T-helper 17 cell (primary cell): ENCODE measurements at places on chromosomes 16 and 17. TPM values are rescaled to one million over a fixed set of nuclear protein-coding genes. Genes with fewer than 3 reads are reported as not detected.

GRCh38 chr17:7881276-7882054 lies 7.1 kb upstream of the CHD3 start:
- no peak for DNase-seq
- peaks cover 9% of the 10 kb centered on the region for H3K4me1 ChIP-seq
- no peak overlapping the region for H3K27ac ChIP-seq
- H3K36me3 ChIP-seq = peaks cover 4% of the 10 kb centered on the region

- no peak for DNase-seq
- peaks cover 35% of the 10 kb centered on the region for H3K4me1 ChIP-seq
- H3K27ac ChIP-seq = peak overlapping the region; percentile 67
- peak overlapping the region; percentile 63 for H3K4me3 ChIP-seq
- H3K36me3 ChIP-seq = peaks cover 10% of the 10 kb centered on the region
Observed at GRCh38 chr17:80861892-80862291, 129.7 kb upstream of the CHMP6 start.

- peaks cover 7% of the 10 kb centered on the region for H3K36me3 ChIP-seq
- H3K4me3 ChIP-seq = no peak overlapping the region
- no peak for DNase-seq
- peak overlapping the region; percentile 62 for H3K27ac ChIP-seq
- no peaks in the 10 kb centered on the region for H3K27me3 ChIP-seq
Observed at GRCh38 chr17:2239882-2240430, 63.6 kb downstream of the SMG6 start.

DNA sequence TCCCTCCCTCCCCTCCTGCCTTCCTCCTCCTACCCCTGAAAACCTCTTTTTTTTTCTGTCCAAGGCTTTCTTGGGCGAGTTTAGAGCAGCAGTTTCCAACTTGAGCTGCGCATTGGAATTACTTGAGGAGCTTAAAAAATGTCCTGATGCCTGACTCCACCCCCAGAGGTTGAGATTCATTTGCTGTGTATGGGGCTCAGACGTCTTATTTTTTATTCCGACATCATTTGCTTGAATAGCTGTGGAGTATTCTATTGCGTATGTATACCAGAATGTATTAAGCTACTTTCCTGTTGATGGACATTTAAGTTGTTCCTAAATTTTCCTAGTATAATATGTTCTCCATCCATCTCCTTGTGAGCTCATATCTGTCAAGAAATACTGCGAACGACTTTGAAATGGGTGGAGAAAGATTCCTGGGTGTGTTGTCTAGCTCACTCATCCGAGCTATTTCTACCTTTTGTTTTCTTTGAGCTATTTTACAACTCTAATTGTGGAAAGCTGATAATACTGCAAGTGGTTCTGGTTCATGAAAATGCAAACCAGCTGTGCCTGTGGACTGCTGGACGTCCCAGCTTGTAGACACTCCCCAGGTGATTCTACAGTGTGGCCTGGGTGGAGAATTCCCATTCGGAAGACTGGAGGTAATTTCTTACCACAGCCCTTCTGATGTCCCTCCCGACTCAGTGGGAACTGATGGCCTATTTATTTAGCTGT lies 40.5 kb downstream of the CMIP start:
- H3K27me3 ChIP-seq = no peaks in the 10 kb centered on the region
- peaks cover 35% of the 10 kb centered on the region for H3K4me1 ChIP-seq
- DNase-seq = no peak
- no peak overlapping the region for H3K4me3 ChIP-seq
- H3K36me3 ChIP-seq = no peaks in the 10 kb centered on the region

GRCh38 chr17:30808785-30809286 lies 15.7 kb downstream of the CRLF3 start:
- DNase-seq = no peak
- peak overlapping the region; percentile 97 for H3K27ac ChIP-seq

PRSS21 gene
- 1.6 TPM for total RNA-seq

DNA sequence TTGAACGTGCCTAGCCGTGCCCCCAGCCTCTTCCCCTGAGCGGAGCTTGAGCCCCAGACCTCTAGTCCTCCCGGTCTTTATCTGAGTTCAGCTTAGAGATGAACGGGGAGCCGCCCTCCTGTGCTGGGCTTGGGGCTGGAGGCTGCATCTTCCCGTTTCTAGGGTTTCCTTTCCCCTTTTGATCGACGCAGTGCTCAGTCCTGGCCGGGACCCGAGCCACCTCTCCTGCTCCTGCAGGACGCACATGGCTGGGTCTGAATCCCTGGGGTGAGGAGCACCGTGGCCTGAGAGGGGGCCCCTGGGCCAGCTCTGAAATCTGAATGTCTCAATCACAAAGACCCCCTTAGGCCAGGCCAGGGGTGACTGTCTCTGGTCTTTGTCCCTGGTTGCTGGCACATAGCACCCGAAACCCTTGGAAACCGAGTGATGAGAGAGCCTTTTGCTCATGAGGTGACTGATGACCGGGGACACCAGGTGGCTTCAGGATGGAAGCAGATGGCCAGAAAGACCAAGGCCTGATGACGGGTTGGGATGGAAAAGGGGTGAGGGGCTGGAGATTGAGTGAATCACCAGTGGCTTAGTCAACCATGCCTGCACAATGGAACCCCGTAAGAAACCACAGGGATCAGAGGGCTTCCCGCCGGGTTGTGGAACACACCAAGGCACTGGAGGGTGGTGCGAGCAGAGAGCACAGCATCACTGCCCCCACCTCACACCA lies 724 bp downstream of the GAA start:
- peaks cover 17% of the 10 kb centered on the region for H3K4me1 ChIP-seq
- no peaks in the 10 kb centered on the region for H3K27me3 ChIP-seq
- H3K27ac ChIP-seq = peak overlapping the region; percentile 83
- H3K36me3 ChIP-seq = no peaks in the 10 kb centered on the region

- no peaks in the 10 kb centered on the region for H3K4me1 ChIP-seq
- peaks cover 2% of the 10 kb centered on the region for H3K36me3 ChIP-seq
- no peak for DNase-seq
Observed at GRCh38 chr17:81843713-81844326, 9.0 kb upstream of the PPP1R27 start.

PTGES3L gene
- total RNA-seq = not detected

GRCh38 chr17:41792845-41793783 lies 6.6 kb upstream of the JUP start:
- no peaks in the 10 kb centered on the region for H3K36me3 ChIP-seq
- H3K27ac ChIP-seq = no peak overlapping the region
- DNase-seq = no peak
- peaks cover 7% of the 10 kb centered on the region for H3K4me1 ChIP-seq

DNA sequence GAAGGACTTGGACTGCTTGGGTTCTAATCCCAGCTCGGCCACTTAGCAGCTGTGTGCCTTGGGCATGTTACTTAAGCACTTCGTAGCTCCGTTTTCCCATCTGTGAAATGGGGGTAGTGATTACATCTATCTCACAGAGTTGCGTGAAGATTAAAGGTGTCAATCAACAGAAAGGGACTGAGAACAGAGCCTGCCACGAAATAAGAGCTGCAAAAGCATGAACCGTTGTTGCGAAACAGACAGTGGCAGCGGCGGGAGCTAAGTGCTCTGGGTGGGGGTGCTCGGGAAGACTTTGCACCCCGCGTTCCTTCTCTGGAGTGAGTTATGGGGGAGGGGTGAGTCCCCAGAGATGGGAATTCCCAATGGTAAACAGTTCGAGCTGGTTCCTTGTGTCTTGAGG lies 79.6 kb upstream of the LHX1 start:
- peaks cover 50% of the 10 kb centered on the region for H3K27me3 ChIP-seq
- H3K27ac ChIP-seq = no peak overlapping the region
- DNase-seq = no peak
- H3K4me3 ChIP-seq = no peak overlapping the region

MGRN1 gene
- 74.7 TPM for total RNA-seq

DNA sequence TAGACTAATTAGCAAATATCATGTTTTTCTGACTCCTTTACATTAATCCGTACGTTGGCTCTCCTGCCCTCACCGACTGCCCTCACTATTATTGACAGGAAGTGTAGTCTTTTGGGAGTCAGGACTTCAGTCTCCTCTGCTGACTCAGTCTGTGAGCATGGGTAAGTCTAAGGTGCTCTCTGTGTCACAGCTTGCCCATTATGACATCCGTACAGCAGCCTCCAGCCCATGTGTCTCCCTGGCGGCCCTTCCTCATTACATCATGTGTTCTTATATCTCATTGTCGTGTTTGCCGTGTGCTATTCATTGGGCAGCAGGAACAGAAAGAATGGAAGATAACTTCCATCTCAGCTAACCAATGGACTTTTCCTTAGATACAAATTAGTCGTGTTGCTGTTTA lies 77.5 kb downstream of the MRTFB start:
- no peaks in the 10 kb centered on the region for H3K4me1 ChIP-seq
- no peak for DNase-seq
- peaks cover 4% of the 10 kb centered on the region for H3K36me3 ChIP-seq
- no peak overlapping the region for H3K27ac ChIP-seq
- no peaks in the 10 kb centered on the region for H3K27me3 ChIP-seq
- H3K4me3 ChIP-seq = no peak overlapping the region

SDK2 gene
- 1.4 TPM for total RNA-seq

TOM1L1 gene
- 0.42 TPM for total RNA-seq

- no peak overlapping the region for H3K27ac ChIP-seq
- H3K4me1 ChIP-seq = peaks cover 3% of the 10 kb centered on the region
- peaks cover 65% of the 10 kb centered on the region for H3K27me3 ChIP-seq
Observed at GRCh38 chr17:49117587-49118230, 14.9 kb upstream of the B4GALNT2 start.

TNFRSF13B gene
- 1.1 TPM for total RNA-seq

GRCh38 chr17:48470388-48471034 lies 40.5 kb upstream of the SKAP1 start:
- H3K27me3 ChIP-seq = peaks cover 7% of the 10 kb centered on the region
- H3K27ac ChIP-seq = no peak overlapping the region
- H3K36me3 ChIP-seq = no peaks in the 10 kb centered on the region
- H3K4me3 ChIP-seq = no peak overlapping the region

DNA sequence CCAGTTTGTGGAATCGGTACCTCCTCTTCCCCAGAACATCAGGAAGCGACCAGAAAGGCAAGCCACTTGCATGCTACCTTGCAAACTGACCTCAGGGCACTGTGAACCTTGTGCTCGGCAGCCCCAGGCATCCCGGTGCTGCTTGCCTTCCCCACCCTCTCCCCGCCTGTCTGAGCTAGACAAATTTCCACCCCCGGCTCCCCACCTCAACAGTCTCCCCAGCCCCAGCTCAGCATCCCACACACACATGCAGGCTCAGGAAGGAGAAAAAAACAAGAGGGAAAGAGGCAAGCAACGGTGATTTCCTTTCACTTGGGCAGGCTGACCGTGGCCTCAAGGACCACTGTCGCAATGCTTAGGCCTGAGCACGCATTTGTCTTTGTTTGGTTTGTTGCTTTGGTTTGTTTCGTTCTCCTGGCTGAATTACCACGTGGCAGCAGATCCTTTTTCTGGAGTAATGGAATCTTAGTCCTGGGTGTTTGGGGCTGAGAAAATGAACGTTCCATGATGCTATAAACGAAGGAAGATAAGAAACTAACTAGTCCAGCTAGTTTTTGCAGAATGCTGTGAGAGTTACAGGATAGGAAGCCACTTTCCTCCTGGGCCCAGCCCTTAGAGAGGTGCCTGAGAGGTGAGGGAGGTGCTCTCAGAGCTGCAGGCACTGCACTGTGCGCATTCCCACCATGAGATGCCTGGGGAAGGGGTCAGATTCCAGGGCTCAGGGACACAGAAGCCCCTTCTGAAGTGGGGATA lies 27.9 kb downstream of the SDK2 start:
- H3K36me3 ChIP-seq = peaks cover 6% of the 10 kb centered on the region
- no peaks in the 10 kb centered on the region for H3K4me1 ChIP-seq
- no peak for DNase-seq
- H3K27me3 ChIP-seq = peaks cover 7% of the 10 kb centered on the region

GRCh38 chr17:50778988-50779387 lies 11.7 kb upstream of the ANKRD40CL start:
- H3K4me1 ChIP-seq = peaks cover 20% of the 10 kb centered on the region
- DNase-seq = no peak
- no peak overlapping the region for H3K27ac ChIP-seq

- H3K4me1 ChIP-seq = peaks cover 2% of the 10 kb centered on the region
- no peak for DNase-seq
- no peak overlapping the region for H3K27ac ChIP-seq
- no peaks in the 10 kb centered on the region for H3K36me3 ChIP-seq
- no peaks in the 10 kb centered on the region for H3K27me3 ChIP-seq
Observed at GRCh38 chr16:55010492-55011160, 80.0 kb downstream of the IRX5 start.

GRCh38 chr17:58204796-58205195 lies 12.3 kb downstream of the EPX start:
- peaks cover 7% of the 10 kb centered on the region for H3K36me3 ChIP-seq
- H3K27me3 ChIP-seq = peaks cover 3% of the 10 kb centered on the region
- H3K4me3 ChIP-seq = no peak overlapping the region
- no peak for DNase-seq

- H3K4me3 ChIP-seq = peak overlapping the region; percentile 82
- no peaks in the 10 kb centered on the region for H3K36me3 ChIP-seq
- peak overlapping the region; percentile 90 for H3K27ac ChIP-seq
- no peaks in the 10 kb centered on the region for H3K27me3 ChIP-seq
- peaks cover 12% of the 10 kb centered on the region for H3K4me1 ChIP-seq
Observed at GRCh38 chr17:45873728-45874127, 20.6 kb upstream of the MAPT start.

GRCh38 chr16:29674188-29674587 lies 4.8 kb upstream of the QPRT start:
- no peaks in the 10 kb centered on the region for H3K27me3 ChIP-seq
- peaks cover 11% of the 10 kb centered on the region for H3K4me1 ChIP-seq
- H3K27ac ChIP-seq = peak overlapping the region; percentile 61

GRCh38 chr17:68972119-68972704 lies 17.0 kb upstream of the ABCA8 start:
- no peak for DNase-seq
- no peaks in the 10 kb centered on the region for H3K36me3 ChIP-seq
- no peak overlapping the region for H3K27ac ChIP-seq
- peaks cover 26% of the 10 kb centered on the region for H3K27me3 ChIP-seq
- H3K4me1 ChIP-seq = no peaks in the 10 kb centered on the region

DNA sequence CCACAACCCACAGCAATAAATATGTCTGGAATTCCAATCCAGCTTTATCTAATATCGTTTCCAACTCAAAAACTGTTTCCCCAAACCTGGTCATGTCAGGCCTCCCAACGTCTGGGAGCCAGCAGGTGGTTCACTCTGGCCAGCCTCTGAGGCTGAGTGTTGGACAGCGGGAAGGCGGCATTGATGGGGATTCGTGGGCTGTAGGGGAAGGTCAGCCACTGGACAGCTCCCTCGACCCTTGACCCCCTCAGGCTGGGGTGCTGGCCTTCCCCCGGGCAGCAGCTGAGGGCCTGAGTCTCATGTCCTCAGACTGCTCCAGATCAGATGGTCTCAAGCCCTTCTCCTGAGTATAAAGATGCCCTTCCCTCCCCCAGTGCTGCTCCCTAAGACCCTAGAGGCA lies 50.2 kb downstream of the SDK2 start:
- H3K27ac ChIP-seq = peak overlapping the region; percentile 95
- H3K4me1 ChIP-seq = peaks cover 50% of the 10 kb centered on the region
- no peaks in the 10 kb centered on the region for H3K36me3 ChIP-seq

- peaks cover 4% of the 10 kb centered on the region for H3K4me1 ChIP-seq
- no peak overlapping the region for H3K4me3 ChIP-seq
- H3K27ac ChIP-seq = no peak overlapping the region
- DNase-seq = no peak
- H3K27me3 ChIP-seq = peaks cover 17% of the 10 kb centered on the region
Observed at GRCh38 chr17:28500712-28501379, 5.3 kb upstream of the FOXN1 start.

GRCh38 chr17:72405662-72406230 lies 284.9 kb downstream of the SOX9 start:
- no peak for DNase-seq
- no peaks in the 10 kb centered on the region for H3K36me3 ChIP-seq
- H3K4me1 ChIP-seq = no peaks in the 10 kb centered on the region
- peak overlapping the region; percentile 61 for H3K27ac ChIP-seq
- H3K4me3 ChIP-seq = no peak overlapping the region
- H3K27me3 ChIP-seq = no peaks in the 10 kb centered on the region

GRCh38 chr17:2101448-2102257 lies 46.8 kb downstream of the HIC1 start:
- no peaks in the 10 kb centered on the region for H3K27me3 ChIP-seq
- H3K4me1 ChIP-seq = peaks cover 8% of the 10 kb centered on the region
- no peak overlapping the region for H3K27ac ChIP-seq
- H3K4me3 ChIP-seq = no peak overlapping the region
- peaks cover 2% of the 10 kb centered on the region for H3K36me3 ChIP-seq

NTN3 gene
- total RNA-seq = not detected
